Breast epithelium (tissue), 4 donors: ENCODE measurements at places on chromosomes 4 and X.
A peak's percentile ranks its signal among the peaks of the same experiment; 100 is the strongest.

- no peak overlapping the region for H3K4me3 ChIP-seq
- H3K27me3 ChIP-seq = no peaks in the 10 kb centered on the region
- no peak overlapping the region for H3K27ac ChIP-seq
- no peak for DNase-seq
- H3K4me1 ChIP-seq = no peaks in the 10 kb centered on the region
These were observed 327.1 kb upstream of the GIMD1 start for GRCh38 chr4:106695501-106696262.

DNA sequence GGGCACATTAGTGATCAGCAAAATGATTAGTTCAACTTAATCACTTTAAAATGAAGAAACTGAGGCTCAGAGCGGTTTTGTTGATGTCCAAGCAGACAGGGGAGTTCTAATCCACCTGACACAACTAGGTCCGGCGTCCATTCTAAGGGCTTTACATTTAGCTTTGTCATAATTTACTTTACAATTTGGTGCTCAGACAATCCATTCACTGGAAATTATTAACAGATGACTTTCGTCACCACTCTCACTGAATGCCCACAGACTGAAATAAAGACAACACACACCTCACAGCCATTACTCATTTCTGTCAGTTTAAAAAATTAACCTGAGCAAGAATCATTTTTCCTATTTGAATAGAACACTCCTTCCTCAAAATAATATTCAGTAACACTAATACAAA is 10.8 kb downstream of the NR3C2 start:
- H3K27me3 ChIP-seq = no peaks in the 10 kb centered on the region
- no peaks in the 10 kb centered on the region for H3K4me1 ChIP-seq
- H3K36me3 ChIP-seq = no peaks in the 10 kb centered on the region
- no peak for DNase-seq
- H3K4me3 ChIP-seq = no peak overlapping the region
- no peak overlapping the region for H3K27ac ChIP-seq

DNA sequence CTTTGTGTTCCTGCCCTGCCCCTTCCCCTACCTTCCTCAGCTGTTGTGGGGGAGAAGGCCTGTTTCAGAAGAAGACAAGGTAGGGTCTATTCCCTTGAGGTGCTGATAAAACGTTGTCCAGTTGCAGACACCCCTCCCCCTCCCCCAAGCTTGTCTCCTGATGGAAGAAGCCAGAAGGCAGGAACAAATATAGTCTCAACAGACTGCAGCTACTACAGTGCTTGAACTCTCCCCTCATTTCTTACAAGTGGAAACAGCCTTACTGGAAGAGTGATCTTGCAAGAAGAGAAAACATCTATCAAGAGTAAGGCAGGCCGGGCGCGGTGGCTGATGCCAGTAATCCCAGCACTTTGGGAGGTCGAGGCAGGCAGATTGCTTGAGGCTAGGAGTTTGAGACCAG is 11.0 kb upstream of the MAP7D3 start:
- H3K27ac ChIP-seq = no peak overlapping the region
- no peaks in the 10 kb centered on the region for H3K4me1 ChIP-seq
- no peak overlapping the region for H3K4me3 ChIP-seq

DNA sequence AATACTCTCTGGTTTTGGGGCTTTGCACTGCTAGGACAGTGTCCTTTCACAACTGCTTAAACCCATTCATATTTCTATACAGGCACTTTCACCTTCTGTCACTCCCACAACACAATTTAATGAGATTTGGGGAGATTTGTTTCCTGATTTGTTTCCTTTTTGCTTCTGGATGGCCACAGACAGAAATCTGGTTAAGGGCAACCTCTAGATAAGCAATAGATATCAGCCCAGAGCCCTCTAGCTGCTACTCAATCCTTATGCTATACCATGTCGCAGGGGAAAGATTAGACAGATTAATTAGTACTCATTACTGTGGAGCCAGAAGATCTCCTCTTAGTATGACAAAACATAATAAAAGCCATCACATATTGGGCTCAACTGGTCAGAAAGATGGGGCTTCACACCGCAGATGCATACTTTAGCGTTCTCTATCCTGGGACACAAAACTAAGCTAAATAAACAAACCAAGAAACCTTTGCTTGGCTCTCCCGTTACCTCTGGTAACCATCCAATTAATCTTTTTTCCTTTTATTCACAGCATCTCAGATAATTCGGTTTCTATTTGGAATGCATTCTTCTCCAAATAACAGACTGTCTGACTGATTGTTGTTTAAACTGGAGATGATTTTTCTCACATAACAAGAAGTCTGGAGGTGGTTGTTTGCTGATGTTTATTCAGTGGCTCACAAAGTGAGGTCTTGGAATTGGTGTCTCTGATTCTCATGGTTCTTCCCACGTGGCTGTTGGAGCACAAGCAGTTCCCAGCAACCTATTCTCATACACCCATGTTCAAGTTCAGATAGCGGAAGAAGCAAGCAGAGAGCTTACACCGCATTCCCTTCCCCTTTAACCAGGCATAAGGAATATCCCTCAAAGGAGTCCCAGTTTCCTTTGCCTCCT is 41.0 kb upstream of the ZNF330 start:
- H3K27ac ChIP-seq = no peak overlapping the region
- H3K27me3 ChIP-seq = no peaks in the 10 kb centered on the region
- DNase-seq = no peak
- no peak overlapping the region for H3K4me3 ChIP-seq

GRCh38 chrX:16368696-16369095 is 201.4 kb downstream of the MAGEB17 start:
- no peak overlapping the region for H3K27ac ChIP-seq
- peaks cover 5% of the 10 kb centered on the region for H3K27me3 ChIP-seq

- no peak overlapping the region for H3K4me3 ChIP-seq
- no peak for DNase-seq
- no peaks in the 10 kb centered on the region for H3K4me1 ChIP-seq
- H3K27ac ChIP-seq = peak overlapping the region; percentile 32
- no peaks in the 10 kb centered on the region for H3K27me3 ChIP-seq
These were observed 55.7 kb upstream of the STIM2 start for GRCh38 chr4:26804925-26805324.

DNA sequence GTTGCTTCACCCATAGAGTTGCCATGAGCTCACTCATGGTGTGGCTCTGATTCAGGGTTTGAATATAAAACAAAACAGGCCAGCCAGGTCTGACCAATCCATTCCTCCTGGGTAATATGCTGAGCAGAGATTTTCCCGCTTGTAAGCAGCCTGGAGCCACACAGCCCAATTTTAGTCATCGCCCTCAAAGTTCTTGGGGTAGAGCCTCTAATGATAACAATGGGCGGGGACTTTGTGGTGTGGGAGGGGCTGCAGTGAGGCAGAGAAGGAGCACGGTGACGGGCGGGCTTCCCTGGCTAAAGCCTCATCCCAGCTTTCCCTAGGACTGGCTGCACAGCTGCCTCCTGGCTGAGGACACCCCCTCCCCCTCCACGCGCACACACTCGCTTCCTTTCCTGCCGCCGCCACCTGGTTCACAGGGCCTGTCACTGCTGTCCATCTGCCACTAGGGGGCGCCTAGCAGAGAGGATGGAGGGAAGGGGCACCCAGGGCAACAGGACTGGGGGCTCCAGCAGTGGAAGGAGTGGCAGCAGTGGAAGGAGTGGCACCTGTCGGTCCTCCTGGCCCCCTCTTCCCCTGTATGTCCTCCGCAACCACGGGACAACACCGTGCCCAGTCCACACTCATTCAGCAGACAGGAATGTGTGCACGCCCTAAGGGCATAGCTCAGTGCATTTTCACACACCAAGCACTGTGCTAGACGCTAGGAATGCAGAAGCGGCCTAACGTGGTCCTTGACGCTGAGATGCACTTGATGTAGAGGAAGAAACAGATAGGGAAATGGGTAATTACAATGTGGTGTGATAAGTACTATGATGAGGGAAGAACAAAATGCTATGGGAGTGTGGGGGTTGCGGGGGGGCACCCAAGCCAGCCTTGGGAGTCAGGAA is 26.8 kb downstream of the PRPS1 start:
- DNase-seq = no peak
- H3K27me3 ChIP-seq = peaks cover 32% of the 10 kb centered on the region
- H3K27ac ChIP-seq = peak overlapping the region; percentile 50
- no peaks in the 10 kb centered on the region for H3K4me1 ChIP-seq

DNA sequence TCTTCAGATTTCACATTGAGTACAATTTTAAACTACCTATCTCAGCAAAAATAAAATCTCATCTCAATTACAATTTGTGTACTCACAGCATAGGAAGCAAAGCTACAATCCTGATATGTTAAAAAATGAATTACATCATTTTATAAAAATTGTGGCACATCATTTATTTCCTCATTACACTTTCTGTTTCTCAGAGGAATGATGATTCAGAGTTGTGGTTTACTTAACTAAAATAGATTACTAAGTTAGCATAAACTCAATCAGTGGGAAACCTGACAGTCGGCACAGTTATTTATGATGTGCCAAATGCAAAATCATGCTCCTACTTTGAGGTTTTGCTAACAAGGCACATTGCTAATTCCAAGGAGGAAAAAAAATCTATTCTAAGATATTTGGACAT is 325.0 kb downstream of the FBXO8 start:
- H3K36me3 ChIP-seq = no peaks in the 10 kb centered on the region
- H3K27me3 ChIP-seq = no peaks in the 10 kb centered on the region
- H3K27ac ChIP-seq = no peak overlapping the region
